Nucleus accumbens (tissue), 56 donors: ENCODE measurements at places on chromosomes 2 and 18.

- DNase-seq = no peak
These were observed 21.3 kb downstream of the CDK15 start for GRCh38 chr2:201827621-201828020.

- DNase-seq = no peak
These were observed 100.0 kb downstream of the MAP2 start for GRCh38 chr2:209523867-209524266.

GRCh38 chr2:207515671-207516070 lies 14.1 kb upstream of the CREB1 start:
- no peak for DNase-seq

DNA sequence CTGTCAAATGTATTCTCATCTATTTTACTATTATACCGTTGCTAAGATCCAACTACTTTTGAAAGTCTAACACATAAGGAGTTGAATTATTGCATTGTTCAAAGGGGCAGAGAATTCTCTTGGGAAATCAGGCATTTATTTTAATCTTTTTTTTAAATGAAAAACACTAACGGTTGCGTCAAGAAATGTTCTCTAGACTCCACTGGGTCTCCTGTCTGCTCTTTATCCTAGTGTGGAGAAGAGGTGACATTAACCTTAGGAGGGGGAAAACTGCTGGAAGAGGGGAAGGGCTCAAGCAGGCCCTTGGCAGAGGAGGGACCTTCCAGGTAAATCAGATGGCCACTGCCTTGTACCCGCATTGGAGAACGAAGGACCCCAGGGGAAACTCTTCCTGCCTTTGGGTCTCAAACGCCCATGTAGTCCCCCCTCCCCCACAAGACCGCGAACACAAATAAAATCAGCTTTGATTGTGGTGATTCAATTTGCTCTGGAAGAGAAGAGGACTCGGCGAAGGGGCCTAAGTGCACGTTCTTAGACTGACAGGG lies 1.1 kb upstream of the APCDD1 start:
- no peak for DNase-seq

DNA sequence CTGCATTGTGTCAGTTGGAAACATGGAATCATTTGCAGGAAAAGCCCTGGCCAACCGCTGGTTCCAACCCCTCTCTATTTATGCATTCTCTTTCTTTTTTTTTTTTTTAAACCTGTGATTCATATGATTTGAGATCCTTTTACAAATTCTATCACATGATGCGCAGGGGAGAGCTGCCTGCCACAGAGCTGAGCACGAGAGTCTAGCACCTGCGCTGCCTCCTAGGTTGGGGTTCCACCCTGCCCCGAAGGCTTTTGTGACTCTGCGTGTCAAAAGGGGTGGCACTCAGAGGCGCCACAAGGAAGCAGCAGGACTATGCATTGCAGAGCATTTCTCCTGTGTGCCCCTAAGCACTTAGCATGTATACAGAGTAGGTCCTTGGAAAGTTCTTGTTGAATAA lies 17.3 kb upstream of the ESPNL start:
- no peak for DNase-seq

DNA sequence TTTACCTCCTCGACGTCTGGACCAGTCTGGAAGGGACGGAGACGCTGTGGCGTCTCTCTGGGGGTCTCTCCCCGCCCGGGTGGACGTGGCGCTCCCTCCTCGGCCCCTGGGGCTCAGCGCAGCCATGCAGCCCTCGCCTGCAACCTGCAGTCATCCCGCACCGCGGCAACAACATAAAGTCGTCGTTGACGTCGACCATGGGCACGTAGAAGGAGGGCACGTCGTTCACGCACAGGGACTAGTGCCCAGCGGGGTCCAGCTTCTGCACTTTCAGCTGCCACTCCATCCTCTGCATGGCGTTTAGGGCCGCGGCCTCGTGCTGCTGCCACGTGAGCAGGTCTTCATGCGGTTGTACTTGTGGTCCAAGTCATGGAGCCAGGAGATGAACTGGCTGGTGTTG lies 889.6 kb upstream of the LRRTM1 start:
- DNase-seq = no peak

GRCh38 chr2:180571559-180571958 lies 408.8 kb upstream of the UBE2E3 start:
- DNase-seq = no peak

DNA sequence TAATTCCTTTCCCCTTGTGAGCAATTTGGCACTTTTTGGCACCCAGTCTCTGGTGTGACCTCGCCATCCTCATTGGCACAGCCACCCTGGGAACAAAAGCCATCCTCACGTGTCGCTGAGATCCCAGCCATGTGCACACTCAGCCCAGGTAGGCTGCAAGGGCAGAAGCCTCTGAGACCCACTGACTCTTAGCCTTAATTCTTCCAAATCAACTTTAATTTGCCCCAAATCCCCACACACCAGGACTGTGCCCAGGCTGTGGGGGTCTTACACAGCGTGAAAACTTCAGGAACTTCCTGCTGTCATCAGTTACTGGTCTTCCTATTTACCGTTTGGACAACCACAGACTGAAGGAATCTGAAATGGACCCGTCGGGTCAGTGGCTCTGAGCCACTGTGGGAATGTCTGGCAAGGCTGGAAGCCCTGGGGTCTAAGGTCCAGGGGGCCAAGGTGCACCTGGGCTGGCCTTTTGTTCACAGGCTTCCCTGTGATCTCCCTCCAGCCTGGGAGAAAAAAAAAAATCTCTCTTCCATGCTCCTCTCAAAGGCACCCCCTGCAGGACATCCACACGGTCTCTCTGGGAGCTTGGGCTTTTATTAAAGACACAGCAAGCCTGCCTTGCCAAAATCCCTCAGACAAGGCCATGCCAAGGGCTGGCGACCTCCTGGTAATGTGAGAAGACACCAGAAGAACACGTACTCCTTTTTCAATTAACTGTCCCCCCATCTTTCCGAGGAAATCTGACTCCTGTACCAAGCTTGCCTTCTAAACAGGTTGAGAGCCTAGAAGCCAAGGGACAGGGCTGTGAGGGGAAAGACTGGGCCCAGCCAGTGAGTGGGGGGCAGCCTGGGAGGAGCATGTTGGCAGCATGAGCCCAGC lies 42.1 kb upstream of the LAPTM4A start:
- peak; percentile 6 for DNase-seq

DNA sequence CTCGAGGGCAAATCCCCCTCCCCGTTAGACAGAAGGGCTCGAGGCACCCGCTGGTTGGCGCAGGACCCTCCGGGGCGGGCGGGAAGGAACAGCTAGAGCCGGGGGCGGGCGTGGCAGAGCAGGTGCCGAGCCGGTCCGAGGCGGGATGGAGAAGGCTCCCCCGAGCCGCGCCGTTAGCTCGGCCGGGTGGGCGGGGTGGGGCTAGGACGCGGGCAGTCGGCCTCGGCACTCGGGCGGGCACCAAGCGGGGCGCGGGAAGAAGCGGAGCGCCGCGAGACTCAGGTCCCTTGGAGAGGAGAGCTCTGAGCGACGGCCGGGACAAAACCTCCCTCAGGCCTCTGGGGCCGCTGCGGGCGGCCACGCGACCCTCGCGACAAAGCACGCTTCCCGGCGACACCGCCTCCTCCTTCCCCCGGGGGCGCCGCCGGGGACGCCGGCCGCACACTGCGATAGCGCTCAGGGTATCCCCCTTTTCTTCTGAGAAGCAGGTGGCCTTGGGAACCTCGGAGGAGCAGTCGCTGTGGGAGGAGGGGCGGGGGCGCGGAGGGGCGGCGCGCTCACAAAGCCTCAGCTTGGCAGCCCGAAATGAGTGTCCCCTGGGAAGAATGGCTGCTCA lies 721 bp downstream of the FHOD3 start:
- DNase-seq = no peak

- no peak for DNase-seq
These were observed at the start of gene ARHGAP25 for GRCh38 chr2:68734688-68735525. Gene ARHGAP25 (plus strand): TSS chr2:68734811. CDS start chr2:68735200, 389 bp downstream.

DNA sequence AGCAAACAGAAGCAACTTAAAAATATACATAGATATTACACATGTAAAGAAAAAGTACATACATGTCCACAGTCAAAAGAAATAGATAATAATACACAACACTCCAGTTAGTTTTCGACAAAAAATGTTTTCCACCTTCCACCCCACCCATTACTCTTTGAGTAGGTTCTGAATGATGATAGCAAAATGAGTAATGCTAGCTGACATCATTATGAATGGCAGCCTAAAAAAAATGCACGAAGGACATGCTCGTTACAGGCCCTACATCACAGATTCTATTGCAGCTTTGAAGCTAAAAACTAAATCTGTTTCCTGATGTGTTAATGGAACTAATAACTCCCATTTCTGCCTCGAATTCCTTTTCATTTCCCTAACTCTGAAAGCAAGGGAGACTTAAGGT lies 578.7 kb upstream of the NETO1 start:
- DNase-seq = no peak

DNA sequence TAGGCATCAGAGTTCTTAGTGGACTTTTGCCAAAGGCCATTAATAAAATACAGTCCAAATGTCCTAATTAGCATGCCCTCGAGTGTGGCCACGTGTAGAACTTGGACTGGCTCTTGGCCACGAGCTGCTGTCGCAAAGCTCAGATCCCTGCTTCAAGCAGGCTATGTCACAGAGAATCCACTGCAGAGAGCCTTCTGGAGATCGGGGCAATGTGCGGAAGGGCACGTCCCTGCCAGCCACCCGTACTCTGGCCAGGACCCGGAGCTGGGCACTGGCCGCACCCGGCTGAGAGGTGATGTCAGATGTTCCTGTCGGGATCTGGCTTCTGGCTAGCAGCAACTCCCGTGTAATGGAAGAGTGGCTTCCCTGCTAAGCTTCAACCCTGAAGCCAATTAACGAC lies 432.7 kb upstream of the ID2 start:
- DNase-seq = no peak

GRCh38 chr2:66105066-66105753 lies 329.7 kb upstream of the MEIS1 start:
- no peak for DNase-seq

DNA sequence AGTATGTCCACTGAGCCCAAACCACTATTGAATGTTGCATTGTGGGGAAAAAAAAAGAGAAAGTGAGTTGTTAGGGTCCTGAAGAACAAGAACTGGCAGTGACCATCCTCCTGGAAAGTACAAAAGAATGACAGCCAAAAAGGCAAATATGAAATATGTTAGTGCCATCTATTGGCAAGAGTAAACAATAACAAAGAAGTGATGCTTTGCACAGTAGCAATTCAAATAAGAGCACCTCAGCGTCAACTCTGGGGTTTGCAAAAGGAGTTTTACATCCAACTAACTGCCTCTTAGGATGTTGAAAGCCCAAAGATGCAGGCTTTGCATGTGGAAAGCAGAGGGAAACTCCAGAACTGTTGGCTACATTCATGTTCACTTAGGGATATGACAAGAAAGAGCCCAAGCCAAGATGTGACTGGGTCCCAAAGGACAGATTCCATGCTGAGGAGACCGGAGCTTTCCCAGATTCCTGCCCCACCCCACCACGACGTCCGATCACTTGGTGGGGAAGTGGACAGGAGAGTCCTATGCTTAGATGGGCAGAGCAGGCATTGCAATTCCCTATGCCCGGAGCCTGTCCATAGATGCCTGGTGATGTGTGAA lies 15.6 kb downstream of the TRABD2A start:
- no peak for DNase-seq

GRCh38 chr2:27581417-27582128 lies 1.3 kb upstream of the ZNF512 start:
- no peak for DNase-seq

GRCh38 chr2:7930800-7931635 lies 750.8 kb upstream of the ID2 start:
- DNase-seq = no peak

DNA sequence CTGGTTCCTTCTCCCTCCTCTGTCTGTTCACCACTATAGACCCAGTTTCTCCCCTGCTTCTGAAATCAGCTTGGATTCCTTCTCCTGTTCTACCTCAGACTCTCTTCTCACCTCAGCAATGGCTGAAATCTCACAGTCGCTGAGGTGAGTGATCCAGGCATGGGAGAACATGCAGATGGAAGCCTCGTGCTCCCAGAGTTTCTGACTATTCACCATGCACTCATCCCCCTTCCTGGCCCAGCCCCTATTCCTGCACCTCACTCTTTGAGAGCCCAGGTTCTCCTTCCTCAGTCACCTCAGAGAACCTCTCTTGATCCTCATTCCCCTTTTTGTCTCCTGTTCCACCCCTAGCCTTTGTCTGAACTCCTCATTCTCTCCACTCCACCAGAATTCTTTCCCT lies 78.5 kb downstream of the SPTBN1 start:
- no peak for DNase-seq

GRCh38 chr18:23189099-23189498 lies 53.8 kb downstream of the CABLES1 start:
- DNase-seq = no peak

DNA sequence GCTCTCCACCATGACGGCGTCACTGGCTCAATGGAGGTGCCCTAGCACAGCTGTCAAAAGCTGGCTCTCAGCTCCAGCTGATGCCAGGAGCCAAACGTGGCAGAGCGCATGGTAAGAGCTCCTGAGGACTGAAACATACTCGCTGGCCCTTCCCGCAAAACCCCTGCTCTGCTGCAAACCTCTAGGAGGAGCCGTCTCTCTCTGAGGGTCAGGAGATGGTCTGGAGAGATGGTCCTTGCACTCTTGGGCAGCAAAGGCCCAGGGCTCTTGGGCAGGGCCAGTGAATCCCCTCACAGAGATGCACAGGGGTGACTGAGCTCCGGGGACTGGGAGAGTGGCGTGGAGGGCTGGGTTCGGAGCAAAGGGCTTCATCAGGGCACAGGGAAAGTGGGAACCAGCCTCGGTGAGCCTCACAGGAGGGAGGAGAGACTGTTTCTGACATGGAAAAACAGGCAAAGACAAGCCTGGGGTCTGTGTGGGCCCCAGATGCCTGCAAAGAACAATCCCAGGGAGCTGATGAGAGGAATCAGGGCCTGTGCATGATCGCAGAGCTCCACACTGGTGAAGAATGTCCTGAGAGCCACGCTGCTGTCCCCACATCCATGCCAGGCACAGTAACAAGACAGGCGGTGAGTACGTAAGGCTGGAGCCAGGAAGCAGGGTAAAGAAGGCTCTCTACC lies 17.2 kb downstream of the SNORC start:
- no peak for DNase-seq

DNA sequence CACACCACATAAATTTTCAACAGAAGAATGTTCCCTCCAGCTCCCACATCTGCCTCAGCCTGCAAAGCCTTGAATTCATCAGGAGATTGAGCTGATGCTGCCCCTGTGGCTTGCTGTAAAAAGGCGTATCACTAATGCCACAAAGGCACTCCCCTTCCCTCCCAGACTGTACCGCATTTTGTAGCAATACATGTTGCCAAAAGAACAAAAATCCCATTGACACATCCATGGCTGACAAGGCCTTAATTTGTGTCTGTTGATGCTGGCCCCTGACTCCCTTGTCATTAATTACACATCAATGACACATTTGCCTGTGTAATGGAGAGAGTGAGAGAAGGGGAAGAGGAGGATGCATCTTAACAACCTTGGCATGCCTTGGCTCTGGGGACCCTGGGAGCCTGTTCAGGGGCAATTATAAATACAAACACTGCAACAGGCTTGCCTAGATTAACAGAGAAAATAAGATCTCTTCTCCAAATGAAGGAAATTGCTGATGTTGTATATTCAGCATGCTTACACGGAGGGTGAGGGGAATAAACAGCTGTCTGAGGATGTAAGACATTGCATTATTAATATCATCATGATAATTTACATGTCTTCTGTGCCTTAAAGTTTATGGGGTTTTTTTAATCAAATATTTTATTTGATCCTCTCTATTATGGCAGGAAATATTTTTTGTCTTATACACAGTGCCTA lies 264.0 kb downstream of the SUCLG1 start:
- no peak for DNase-seq
